ENCODE measurements at places on chromosomes 7 and 10.

DNA sequence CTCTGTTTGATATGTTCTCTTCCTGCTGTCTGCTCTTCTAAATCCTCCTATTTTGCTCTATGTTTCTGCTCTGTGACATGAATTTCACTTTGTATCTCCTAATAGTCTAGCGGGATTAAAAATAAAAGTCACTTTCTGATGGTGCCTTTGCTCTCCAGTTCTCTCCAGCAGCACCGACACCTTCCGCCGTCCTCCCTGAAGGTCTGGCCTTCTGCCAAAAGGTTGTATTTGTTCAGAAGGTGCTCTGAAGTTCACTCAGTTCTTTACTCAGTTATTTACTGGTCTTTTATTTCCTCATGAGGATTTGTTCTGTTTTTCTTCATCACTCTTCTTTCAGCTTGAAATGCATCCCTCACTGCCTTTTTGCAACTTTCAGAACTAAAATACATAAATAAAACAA, 11.2 kb upstream of the EPHA1 start:
- DNase-seq = no peak

DNA sequence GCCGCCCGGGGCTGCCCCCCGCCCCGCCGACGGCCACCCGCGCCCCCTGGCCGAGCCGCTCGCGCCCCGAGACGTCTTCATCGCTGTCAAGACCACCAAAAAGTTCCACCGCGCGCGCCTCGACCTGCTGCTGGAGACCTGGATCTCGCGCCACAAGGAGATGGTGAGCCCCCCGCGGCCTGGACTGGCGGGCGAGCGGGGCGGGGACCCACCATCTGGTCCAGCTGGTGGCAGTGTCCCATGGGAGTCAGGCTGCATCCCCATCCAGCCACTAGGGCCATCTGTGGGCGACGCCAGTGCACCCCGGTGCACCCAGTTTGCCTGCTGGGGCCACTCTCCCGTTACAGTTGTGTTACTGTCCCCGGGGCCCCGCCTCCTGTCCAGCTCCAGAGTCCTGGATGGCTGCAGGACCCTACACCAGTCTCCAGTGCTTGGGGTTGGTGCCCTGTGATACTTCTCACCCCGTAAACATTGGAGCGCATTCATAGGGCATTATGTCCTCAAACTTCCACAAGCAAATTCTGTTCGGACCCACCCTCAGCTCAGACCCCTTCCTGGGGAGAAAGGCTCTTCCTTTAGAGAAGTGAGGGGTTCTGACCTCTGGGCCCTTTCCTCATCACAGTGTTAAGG, 672 bp downstream of the LFNG start:
- DNase-seq = peak; percentile 52

GRCh38 chr7:40297741-40298311, 163.0 kb downstream of the SUGCT start:
- DNase-seq = no peak

GRCh38 chr10:70474780-70475179, 3.8 kb upstream of the PALD1 start:
- DNase-seq = no peak

DNA sequence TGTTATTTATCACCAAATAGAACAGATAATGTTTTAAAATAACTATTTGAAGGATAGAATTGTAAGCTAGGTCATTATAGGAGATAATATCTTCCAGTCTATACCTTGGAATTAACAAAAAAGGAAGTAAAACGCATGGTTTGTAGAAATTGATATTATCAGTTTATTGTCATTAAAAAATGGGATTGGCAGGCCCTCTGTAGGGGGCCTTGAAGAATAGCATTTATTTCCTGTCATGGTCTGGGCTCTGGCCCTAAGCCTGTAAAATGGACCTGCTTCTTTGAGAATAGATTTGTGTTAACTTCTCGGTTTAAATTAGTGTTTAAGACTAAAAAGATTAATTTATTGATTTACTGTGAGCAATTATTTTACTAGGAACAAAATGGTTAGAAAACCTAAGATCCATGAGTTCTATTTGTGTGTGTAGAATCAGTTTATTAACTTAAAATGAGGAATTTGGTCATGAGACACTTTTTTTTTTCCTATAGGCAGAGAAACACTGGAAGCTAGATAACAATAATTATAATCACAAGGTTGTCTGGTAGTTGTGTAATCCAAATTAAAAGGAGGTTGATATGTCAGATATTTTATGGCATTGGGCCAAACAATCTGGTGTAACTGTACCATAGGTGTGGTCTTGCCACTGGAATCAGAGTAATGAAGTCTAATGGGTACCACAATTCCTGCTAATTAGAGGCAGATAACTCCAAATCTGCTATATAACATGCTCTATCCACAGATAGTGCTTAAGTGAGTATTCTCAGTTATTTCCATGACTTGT, 197.4 kb upstream of the FOXP2 start:
- no peak for DNase-seq

DNA sequence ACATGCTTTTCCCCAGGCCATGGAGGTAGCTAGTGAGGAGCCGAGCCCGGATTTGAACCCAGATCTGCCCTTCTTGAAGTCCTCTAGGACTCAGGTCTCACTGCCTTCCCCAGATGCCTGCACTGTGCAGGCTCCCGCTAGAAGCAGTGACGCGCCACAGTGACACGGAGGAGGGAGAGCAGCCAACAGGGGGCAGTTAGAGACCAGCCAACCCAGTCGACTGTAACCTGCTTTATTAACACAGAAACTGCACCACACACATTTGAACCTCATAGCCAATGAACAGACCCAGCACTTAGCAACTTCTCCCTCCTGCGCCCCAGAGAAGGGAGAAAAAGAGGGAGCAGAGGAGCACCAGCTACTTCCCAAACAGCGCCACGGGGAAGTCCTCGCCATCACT, 27.4 kb downstream of the PILRA start:
- no peak for DNase-seq

DNA sequence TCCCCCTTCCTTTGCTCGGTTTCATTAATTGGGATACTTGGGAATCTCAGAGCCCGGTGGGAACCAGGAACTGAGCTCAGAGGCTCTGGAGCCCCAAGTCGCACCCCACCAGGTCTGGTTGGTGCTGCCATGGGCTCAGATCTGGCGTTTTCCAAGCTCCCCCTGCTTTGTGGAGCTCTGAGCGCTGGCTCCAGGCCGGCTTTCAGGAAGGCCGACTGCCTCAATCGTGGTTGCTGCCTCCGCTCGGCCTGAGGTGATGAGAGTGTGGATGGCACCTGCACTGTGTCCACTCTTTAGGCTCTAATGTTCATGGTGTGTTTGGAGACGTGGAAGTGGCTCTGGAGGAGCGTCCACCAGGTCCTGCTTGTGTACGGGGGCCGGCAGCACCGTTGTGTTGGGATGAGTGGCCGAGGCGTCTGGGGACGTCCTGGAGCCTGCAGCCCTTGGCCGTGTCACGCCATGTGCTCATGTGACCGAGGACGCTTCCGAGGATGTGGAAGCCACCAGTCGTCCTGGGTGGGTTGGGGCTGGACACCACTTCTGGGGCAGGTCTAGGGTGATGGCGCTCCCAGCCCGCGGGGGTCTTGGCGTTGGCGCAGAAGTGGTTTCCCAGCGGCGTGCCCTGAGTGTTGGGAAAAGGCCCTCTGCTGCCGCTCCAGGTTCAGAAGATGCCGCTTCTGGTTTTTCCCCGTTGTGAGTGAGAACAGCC, 8.2 kb downstream of the INPP5A start:
- DNase-seq = no peak

DNA sequence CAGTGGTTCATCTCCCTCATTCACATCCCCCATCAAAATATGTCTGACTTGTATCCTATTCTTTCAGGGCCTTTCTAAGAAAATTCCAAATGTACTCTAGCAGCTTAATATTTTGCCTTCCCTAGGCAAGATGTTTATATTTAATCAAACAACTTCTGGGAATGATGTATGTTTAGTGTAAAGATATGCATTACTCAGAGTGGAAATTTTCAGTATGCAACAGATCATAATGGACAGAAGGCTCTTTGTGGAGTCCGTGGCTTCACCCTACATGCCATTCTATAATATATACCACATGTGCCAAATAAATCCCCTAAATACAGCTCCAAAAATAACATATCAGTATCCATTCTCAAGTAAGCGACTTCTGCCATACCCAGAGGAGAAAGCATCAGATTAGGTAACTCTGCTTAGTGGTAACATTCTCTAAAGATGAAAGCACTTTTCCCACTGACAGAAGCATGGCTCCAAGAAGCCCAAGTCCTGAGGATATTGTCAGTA, 316.6 kb downstream of the KCNMA1 start:
- DNase-seq = no peak

DNA sequence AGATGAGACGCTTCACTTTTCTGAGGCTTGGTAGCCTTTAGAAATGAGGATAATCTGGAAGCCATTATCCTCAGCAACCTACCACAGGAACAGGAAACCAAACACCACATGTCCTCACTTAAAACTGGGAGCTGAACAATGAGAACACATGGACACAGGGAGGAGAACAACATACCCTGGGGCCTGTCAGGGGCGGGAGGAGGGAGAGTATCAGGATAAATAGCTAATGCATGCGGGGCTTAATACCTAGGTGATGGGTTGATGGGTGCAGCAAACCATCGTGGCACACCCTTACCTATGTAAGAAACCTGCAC, 48.9 kb downstream of the LRGUK start:
- no peak for DNase-seq

- DNase-seq = no peak
Measured at GRCh38 chr10:63246356-63246755, 113.2 kb downstream of the NRBF2 start.

GRCh38 chr7:68015122-68015977, 1018.7 kb downstream of the TYW1 start:
- no peak for DNase-seq

DNA sequence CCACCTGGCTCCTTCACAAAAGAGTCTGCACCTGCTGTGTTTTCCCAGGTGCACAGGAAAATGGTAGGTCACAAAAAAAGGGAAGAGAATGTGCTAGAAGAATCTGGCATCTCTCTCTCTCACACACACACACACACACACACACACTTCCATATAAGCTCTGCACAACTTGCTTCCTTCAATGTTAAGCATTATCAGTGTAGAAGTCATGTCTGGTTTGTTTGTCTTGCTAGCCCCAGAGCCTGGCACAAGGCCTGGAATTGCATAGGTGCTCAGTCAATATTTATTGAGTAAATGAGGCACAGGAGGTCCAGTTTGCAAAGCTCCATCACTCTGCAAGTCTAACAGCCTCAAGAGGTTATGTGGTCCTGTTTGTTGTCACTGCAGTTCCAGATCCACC, 867.3 kb upstream of the AUTS2 start:
- DNase-seq = no peak

All from CD14-positive monocyte (primary cell).